Right cardiac atrium (tissue), 5 donors: ENCODE measurements at places on chromosomes 5 and 9.

GRCh38 chr5:142197098-142197497 lies 88.5 kb downstream of the NDFIP1 start:
- no peak for DNase-seq

GRCh38 chr9:81814401-81814793 lies 113.8 kb upstream of the SPATA31D4 start:
- DNase-seq: no peak

- no peak for DNase-seq
Measured at GRCh38 chr5:44952376-44952775, 143.6 kb downstream of the MRPS30 start.

DNA sequence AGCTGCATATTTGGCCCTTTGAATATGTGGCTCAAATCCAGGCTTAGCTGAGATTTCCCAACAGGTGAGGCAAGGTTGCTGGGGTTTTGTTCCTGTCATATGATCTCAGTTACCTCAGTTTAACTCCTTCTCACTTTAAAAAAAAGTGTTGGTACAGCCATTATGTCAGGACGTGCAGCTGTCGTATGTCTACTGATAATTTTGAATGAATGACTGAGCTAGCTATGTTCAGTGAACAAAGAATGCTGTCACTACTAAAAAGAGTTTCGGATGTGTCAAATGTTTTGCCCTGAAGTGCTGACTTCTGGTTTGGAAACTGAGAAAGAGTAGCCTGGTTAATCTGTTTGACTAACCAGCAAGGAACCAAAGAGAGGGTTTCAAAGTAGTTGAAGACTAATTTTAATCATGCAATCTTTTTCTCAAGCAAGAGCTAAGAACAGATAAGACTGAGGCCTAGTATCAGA lies 106.3 kb upstream of the NR3C1 start:
- DNase-seq: no peak

DNA sequence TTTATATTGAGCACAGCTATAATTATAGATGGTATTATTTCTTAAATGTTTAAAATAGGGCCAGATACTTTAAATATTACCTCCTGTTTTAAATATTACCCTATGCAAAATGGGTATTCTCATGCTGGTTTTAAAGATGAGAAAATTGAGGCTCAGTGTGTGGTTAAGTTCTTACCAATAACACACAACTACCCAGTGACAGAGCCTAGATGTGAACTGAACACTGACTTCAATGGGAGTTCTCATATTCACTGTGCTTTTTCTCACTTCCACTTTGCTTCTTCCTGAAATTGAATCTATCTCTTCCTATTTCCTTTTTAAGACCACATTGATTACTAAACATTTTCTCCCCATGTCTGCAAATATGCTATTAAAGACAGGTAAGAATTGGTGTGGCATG lies 135.8 kb upstream of the TUSC1 start:
- DNase-seq: no peak

DNA sequence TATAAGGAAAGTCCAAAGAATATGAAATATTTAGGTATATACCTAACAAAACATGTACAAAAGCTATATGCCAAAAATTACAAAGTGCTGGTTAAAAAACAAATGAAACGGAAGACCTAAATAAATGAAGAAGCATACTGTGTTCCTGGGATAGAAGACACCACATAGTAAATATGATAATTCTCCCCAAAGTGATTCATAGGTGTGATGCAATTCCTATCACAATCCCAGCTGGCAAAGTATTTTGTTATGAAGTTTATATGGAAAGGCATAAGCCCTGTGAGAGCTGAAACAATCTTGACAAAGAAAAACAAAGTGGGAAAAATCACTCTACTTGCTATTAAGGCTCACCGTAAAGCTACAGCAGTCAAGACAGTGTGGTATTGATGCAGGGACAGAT lies 2.6 kb upstream of the SMIM23 start:
- DNase-seq: no peak

DNA sequence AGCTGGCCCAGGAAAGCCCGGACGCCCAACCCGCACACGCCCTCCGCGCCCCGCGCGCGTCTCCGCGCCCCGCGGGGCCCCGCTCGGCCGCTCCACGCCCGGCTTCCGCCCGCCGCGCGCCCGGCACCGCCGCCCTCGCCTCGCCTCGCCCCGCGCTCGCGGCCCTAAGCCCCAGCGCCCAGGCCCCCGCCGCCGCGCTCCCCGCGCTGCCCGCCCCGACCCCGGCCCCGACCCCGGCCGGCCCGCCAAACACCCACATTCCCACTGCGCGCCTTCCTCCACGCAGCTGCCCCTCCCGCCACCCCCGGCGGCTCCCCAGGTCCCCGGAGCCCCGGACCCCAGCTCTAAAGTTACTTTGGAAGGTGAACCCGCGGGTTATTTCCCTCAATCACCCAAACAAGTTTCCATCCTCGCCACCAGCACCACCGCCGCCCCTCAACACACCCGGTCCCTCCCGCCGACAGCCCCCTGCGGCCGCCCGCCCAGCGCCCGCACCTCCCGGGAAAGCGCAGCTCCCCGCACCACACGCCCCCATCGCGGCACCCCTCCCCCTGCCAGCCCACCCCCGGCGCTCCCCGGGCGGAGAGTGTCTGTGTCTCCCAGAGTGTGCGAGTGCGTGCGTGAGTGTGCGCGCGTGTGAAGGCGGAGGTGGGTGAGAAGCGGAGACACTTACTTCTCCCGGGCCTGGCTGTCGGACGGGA lies 439 bp downstream of the SSBP2 start:
- peak; percentile 75 for DNase-seq

GRCh38 chr5:35319333-35320002 lies 89.2 kb upstream of the PRLR start:
- peak; percentile 65 for DNase-seq

DNA sequence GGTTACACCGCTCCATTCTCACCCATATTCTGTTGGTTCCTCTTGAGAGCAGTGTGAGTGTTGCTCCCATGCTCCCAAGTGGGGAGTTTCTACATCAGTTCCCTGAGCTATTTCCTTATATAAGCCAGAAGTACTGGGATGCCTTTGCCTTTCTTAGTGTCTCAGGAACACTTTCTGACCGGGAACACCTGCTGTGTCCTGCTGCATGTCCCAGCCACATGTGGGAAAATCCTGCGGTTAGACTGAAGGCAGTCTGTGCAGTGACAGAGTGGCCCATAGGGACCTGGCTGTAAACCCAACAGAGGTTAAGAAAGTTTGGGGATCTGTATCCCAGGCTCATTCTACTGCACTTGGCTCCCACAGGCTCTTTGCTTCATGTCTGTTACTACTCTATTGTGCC lies 126.0 kb downstream of the EGFLAM start:
- no peak for DNase-seq

GRCh38 chr5:93576994-93577853 lies 3.8 kb downstream of the NR2F1-AS1 start:
- no peak for DNase-seq

DNA sequence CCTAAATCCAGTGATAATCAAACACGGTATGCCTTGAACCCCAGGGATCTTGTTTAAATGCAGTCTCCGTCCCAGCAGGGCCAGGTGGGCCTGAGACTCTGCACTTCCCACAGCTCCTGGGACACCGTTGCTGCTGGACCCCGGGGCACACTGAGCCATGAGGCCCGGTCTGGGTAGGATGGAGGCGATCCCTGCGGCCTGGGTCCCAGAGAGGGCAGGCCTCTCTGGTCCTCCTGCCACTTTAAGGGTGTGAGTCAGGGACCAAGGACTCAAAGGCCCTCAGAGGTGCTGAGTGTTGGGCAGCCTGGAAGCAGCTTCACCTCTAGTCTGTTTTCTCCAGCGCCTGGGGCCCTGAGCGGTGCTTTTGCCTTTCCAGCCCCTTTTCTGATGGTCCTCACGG lies 34.1 kb upstream of the SLC9A3 start:
- DNase-seq: no peak

DNA sequence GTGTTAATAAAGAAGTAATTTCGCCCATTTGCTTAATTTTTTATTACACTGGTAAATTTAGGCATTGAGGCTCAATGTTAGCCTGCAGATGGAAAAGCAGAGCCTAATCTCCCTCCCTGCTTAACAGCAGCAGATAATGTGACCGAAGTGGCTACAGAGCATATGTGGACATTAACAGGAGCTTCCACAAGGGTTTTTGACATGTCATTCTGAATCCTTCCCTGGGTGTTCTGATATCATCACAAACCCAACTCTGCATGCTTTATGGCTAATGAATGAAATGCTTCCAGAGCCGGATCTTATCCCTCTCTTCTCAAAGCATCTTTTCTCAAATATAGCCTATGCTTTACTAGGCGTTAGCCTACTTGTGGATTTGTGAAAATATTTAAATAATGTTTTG lies 208.6 kb downstream of the CAAP1 start:
- no peak for DNase-seq

- DNase-seq: no peak
Measured at GRCh38 chr5:68196876-68197275, 18.7 kb upstream of the PIK3R1 start.

DNA sequence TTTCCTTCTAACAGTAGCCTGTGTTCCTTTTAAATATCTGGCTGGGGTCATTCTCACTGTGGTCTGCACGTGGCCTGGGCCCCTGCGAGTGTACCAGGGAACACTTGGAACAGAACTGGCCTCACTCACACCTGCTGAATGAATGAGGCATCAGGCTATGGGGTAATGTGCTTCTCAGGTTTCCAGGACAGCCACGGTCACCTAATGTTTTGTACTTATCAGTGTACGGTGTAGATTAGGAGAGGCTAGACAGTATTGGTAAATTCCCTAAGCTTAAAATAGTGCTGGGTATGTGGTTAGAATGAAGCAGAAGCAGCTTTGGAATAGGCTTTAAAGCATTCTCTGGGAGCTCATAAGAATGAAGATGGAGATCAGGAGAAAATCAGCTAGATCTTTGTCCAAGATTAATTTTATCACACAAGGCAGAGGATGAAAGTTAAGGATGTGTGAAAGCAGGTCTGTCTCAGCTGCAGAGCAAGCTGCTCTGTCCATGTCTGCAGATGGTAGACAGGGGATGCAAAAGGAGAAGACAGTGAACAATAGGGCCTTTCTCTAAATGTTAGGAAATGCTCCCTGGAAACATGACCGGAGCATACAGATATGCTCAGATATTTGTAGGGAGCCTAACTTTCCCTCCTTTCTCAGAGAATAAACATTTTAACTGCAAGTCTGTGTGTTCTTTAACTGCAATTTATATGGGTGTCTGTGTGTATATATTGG lies 267.5 kb downstream of the NR3C1 start:
- DNase-seq: no peak

- DNase-seq: peak; percentile 64
Measured at GRCh38 chr9:95003689-95004410, 277.4 kb downstream of the AOPEP start.

GRCh38 chr9:129415942-129416651 lies 204.8 kb downstream of the C9orf50 start:
- DNase-seq: peak; percentile 48

GRCh38 chr5:36630201-36631145 lies 24.1 kb downstream of the SLC1A3 start:
- DNase-seq: no peak

DNA sequence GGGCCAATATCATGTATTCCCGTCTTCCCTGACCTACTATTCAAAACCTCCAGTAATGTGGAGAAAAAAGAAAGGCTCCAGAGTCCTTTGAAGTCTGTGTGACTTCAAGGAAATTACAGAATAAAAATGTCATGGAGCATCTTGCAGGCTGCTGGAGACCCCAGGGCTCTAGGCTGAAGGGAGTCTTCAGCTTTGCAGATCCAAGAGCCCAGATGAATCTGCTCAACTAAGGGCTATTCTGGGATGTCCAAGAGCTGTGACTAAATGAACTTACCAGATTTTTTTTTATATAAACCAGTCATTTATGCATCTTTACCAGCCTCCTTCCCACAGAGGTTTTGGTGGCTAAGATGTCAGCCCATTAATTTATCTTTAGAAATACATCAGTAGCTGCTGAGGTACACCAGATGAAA lies 167.3 kb downstream of the MUSK start:
- DNase-seq: no peak

DNA sequence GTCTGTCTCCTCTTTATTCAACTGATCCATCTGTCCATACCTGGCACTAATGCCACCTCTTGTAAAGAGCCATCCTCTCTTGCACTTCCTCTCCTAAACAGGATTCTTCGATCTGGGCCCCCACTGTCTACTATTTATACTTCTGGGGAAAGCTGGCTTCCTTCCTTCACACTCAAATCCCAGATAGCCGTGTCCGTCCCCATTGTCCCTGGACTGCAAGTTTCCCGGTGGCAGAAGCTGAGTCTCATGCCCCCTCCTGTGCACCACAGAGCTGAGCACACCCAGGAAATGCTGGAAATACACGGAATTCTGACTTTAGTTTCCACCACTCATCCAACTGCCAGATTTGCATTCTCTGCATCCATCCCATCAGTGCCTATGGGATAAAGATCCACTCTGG lies 84.0 kb downstream of the MARCHF11 start:
- no peak for DNase-seq

DNA sequence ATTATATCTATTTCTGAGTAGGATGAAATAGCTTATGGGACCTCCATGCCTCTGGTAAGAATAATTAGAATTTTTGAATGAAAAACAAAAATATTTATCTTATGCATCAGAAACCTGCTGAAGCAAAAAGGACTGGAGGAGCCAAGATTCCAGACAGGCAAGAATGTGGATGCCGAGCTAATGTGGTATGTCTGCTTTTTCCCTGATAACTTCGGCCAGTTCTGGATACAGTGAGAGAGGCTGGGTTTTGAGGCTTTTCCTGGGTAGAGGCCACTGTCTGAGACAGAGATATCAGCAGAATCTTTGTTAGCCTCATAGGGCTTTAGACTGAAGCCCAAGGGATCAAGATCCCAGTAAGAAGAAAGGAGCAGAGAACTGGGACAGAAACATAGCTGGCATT lies 5.2 kb upstream of the CTNND2 start:
- DNase-seq: no peak

GRCh38 chr5:88885002-88885401 lies 2.0 kb upstream of the MEF2C start:
- no peak for DNase-seq

GRCh38 chr9:79592726-79593493 lies 21.1 kb downstream of the TLE4 start:
- no peak for DNase-seq

GRCh38 chr5:10538103-10538788 lies 25.6 kb upstream of the ANKRD33B start:
- no peak for DNase-seq

GRCh38 chr5:95924720-95925377 lies 36.8 kb downstream of the ELL2 start:
- DNase-seq: no peak

GRCh38 chr5:158679221-158679641 lies 420.5 kb downstream of the EBF1 start:
- DNase-seq: no peak

DNA sequence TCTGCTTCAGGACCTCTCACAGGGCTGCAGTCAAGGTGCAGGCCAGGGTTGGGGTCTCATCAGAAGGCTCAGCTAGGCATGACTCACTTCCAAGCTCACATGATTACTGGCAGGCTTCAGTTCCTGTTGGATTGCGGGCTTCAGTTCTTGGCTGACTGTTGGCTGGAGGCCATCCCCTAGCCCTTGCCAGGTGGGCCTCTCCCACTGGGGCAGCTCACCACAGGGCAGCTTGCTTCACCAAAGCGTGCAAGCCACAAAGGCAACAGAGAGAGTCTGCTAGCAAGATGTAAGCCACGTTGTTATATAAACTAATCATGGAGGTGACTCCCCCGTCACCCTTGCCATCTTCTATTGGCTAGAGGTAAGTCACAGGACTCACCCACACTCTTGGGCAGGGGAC lies 14.4 kb downstream of the CPLX2 start:
- no peak for DNase-seq
